ENCODE measurements at places on chromosomes 2 and 18.

- DNase-seq = no peak
Measured at GRCh38 chr18:8040021-8040420, 472.9 kb downstream of the PTPRM start.

- DNase-seq = peak; percentile 21
Measured at GRCh38 chr18:6219116-6219717, 195.5 kb downstream of the L3MBTL4 start.

DNA sequence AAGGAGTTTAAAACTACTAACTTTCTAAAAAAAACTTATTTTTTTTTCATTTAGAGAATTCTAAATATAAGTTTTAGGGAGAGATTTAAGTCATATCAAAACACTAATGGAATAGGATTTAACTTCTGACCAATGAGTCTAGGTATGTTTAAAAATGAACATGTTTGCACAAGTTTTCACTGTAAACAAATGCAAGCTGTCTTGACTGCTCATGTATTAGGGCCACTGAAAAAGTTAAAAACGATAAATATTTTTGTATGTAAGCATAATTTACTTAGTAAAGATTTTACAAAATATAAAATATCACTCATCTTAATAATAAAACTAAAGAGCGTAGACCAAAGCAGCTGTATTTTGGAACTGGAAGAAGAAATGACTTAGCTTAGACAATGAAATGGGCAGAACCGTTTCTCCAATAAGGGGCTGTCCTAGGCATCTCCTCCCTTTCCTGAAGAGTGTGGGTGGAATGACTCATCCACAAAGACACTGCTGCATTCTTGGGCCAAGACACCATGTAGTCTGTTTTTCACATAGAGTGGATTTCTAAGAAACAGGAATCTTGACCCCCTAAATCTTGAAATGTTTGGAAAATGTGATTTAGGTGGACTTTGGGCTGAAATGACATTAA, 118.8 kb downstream of the MEP1B start:
- peak; percentile 55 for DNase-seq

DNA sequence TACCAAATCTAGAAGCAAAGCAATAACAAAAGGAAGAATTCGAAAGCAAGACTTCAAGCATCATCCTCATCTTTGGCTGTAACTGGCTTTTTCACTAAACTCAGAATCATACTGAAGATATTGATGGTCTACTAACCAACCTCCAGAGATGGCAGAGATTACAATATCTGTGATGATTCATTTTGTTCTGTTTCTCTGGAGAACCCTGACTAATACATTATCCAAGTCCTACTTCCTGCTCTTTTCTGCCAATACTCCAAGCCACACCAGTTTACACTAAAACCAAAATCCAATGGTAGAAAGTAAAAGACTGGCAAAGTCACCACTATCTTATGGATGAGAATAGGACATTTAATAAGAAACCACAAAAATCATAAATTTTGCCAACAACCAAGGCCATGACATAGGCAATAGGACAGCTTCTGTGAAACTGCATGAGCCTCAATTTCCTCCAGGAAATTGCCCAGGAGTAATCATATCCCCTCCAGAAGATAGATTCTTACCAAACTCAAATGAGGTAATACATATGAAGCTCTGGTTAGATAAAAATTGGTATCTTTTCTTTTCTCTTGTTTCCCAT, 159.8 kb downstream of the METTL4 start:
- DNase-seq = no peak
